ENCODE measurements at places on chromosomes 11 and 22. TPM values are rescaled to one million over a fixed set of nuclear protein-coding genes. Genes with fewer than 3 reads are reported as not detected.

The PPARA gene
- 27.0 TPM for total RNA-seq

GRCh38 chr22:26553056-26553752 is 36.7 kb downstream of the TPST2 start:
- DNase-seq: no peak

DNA sequence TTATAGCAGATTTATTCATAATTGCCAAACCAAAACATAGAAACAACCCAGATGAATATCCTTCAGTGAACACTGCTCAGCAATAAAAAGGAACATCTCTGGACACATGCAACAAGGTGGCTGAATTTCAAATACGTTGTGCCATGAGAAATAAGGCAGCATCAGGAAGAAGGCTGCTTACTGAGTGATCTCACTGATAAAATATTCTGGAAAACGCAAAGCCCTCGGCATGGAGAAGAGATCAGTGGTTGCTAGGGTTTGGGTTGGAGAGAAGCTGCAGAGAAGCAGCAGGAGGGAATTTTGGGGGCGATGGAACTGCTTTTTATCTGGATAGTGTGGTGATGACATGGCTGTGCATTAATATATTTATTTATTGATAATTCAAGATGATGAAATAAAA is 11.0 kb upstream of the SHANK2 start:
- DNase-seq: no peak

- no peak for DNase-seq
Observed at GRCh38 chr11:121057922-121058321, 34.0 kb downstream of the TBCEL start.

DNA sequence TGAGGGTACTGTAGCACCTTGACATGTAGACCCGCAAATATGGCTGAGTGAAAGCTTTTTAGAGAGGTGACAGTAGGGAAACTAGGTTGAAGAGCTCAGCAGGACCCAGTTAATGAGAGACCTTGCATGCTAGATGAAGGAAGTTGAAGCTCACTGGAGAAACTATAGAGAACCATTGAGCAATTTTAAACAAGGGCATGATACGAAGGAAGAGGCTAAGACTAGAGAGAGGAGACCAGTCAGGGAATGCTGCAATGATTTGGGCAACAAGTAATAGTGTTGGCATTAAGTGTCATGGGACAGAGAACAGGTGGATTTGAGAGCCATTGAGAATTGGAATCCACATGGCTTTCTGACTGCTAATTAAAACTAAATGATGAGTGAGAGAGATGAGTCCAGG is 4.1 kb downstream of the OLFML1 start:
- no peak for DNase-seq

All from upper lobe of left lung (tissue), 6 donors.